ENCODE measurements at places on chromosomes 12 and 14. TPM values are rescaled to one million over a fixed set of nuclear protein-coding genes. Genes with fewer than 3 reads are reported as not detected.

DNA sequence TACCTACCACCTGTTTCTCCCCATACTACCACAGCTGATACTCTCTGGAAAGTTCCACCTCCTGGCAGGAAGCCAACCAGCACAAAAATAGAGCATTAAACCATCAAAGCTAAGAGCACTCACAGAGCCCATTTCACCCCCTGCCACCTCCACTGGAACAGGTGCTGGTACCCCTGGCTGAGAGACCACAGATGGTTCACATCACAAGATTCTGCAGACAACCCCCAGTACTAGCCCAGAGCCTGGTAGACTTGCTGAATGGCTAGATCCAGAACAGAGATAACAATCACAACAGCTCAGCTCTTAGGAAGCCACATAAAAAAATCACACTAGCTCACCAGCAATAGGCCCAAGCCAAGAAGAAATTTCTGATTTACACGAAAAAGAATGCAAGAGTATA, 855.2 kb downstream of the FSCB start:
- no peaks in the 10 kb centered on the region for H3K36me3 ChIP-seq
- DNase-seq: no peak
- H3K4me1 ChIP-seq: peaks cover 16% of the 10 kb centered on the region
- no peak overlapping the region for H3K27ac ChIP-seq
- H3K4me3 ChIP-seq: no peak overlapping the region

The MYO1H gene
- total RNA-seq: not detected

DNA sequence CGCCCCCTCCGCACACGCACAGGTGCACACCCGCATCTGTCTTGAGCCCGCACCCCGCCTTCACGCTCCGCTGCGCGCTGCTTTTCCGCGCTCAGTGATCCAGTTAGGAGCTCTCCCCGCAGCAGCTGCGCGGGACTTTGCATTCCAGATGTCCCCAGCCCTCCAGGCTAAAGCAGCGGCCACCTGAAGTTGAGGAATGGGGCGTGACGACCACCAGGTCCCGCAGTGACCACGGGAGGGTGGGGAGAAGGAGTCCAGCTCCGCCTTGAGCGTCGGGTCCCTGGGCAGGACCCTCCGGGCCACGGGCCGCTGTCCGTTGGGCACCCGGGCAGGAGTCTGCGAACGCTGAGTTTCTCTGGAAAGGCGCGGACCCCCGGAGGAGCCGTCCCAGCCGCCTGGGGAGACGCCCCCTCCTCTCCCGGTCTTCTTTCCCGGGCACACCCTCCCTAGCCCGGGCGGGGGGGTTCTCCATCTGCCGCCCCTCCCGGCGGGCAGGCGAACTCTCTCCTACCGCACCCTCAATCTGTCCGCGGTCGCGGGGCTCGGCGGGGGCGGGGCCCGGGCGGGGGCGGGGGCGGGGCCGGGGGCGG, 334 bp upstream of the TMEM132C start:
- no peak overlapping the region for H3K4me3 ChIP-seq
- H3K27ac ChIP-seq: no peak overlapping the region
- DNase-seq: no peak
- H3K27me3 ChIP-seq: peaks cover 21% of the 10 kb centered on the region

The VWF gene
- 0.22 TPM for total RNA-seq

DNA sequence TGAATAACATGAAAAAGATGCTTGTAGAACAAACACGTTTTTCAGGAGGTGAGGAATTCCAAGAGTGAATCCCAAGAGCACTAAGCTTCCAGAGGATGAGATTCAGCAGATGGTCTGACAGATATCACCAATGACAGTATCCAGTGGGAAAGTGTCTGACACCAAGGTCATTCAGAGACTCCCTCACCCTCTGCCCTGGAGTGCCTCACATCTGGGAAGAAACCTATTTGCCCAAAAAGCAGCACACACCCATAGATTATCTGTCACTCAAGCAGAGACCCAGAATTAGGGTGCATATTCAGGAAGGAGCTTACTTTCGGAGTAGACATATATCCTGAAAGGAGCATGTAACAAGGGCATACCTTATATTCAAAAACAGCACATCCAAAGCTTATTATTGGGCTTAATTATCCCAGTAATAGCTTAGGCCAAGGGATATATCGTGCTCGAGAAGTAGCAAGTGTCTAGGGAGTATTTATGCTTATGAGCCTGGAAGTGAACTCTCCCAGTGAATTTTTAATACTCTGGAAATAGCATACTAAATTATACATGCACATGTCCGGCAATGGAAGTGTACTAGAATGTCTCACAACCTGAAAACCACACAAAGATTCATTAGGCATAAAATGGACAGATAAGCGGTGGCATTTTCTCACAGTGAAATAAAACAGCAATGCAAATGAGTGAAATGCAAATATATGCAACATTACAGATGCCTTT, 998.1 kb upstream of the TMEM132C start:
- H3K27ac ChIP-seq: no peak overlapping the region
- no peaks in the 10 kb centered on the region for H3K36me3 ChIP-seq
- no peaks in the 10 kb centered on the region for H3K27me3 ChIP-seq
- H3K4me3 ChIP-seq: no peak overlapping the region
- no peaks in the 10 kb centered on the region for H3K4me1 ChIP-seq

The EFS gene
- total RNA-seq: not detected

GRCh38 chr12:108320507-108321293, 18.4 kb downstream of the CMKLR1 start:
- H3K27me3 ChIP-seq: peaks cover 2% of the 10 kb centered on the region
- no peak overlapping the region for H3K27ac ChIP-seq
- H3K4me3 ChIP-seq: no peak overlapping the region
- no peak for DNase-seq
- H3K36me3 ChIP-seq: no peaks in the 10 kb centered on the region

GRCh38 chr14:55851301-55851700, 266.9 kb upstream of the PELI2 start:
- no peak for DNase-seq
- no peaks in the 10 kb centered on the region for H3K4me1 ChIP-seq
- no peaks in the 10 kb centered on the region for H3K27me3 ChIP-seq
- H3K4me3 ChIP-seq: no peak overlapping the region

DNA sequence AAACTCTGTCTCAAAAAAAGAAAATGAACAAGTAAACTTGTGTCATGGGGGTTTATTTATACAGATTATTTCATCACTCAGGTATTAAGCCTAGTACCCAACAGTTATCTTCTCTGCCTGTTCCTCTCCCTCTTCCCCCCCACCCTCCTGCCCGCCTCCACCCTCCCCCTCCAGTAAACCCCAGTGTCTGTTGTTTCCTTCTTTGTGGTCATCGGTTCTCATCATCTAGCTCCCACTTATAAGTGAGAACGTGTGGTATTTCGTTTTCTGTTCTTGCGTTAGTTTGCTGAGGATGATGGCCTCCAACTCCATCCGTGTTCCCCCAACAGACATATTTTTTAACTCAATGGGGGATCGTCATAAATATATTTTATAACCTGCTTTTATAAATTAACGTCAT, 12.3 kb downstream of the IL31 start:
- H3K36me3 ChIP-seq: no peaks in the 10 kb centered on the region
- no peak overlapping the region for H3K27ac ChIP-seq
- no peak overlapping the region for H3K4me3 ChIP-seq
- no peak for DNase-seq
- peaks cover 14% of the 10 kb centered on the region for H3K4me1 ChIP-seq
- peaks cover 7% of the 10 kb centered on the region for H3K27me3 ChIP-seq

DNA sequence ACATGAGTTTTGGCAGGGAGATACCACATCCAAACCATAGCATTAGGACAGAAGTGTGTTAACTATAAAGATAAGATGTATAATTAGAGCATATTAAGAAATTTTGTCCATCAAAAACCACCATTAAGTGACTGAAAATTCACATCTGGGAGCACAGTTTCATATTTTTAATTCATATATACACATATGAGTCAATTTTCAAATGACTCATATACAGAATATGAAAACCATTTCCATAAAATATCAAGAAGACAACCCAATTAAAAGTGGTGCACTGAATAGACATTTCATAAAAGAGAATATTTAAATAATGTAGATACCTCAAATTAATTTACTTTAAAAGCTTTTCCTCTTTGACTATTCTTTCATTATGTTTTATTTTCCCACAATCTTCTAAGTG, 25.3 kb downstream of the MUCL1 start:
- no peak overlapping the region for H3K27ac ChIP-seq
- H3K4me1 ChIP-seq: no peaks in the 10 kb centered on the region
- no peak for DNase-seq
- H3K27me3 ChIP-seq: no peaks in the 10 kb centered on the region
- H3K36me3 ChIP-seq: no peaks in the 10 kb centered on the region

The EGLN3 gene
- 0.18 TPM for total RNA-seq

DNA sequence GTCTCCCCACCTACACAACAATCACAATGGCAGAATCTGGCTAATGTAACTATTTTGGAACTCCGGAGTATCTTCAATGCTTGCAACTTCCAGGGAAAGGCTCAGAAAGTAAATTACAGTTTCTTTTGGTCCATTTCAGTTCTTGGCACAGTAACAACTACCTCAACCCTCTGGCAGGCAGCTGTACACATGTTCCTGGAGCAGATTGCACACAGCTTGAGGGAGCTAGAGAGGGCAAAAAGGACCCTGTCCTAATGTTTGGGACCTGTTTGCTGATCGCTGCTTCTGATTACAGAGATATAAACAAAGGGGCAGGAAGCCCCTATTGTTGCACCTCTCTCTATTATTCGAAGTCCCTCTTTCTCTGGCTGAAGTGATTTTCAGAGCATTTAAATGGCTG, 35.2 kb upstream of the SLC38A1 start:
- no peak overlapping the region for H3K27ac ChIP-seq
- H3K27me3 ChIP-seq: no peaks in the 10 kb centered on the region
- H3K4me1 ChIP-seq: no peaks in the 10 kb centered on the region
- DNase-seq: no peak

GRCh38 chr12:130826151-130826801, 12.8 kb downstream of the STX2 start:
- no peak overlapping the region for H3K4me3 ChIP-seq
- peaks cover 3% of the 10 kb centered on the region for H3K36me3 ChIP-seq
- H3K4me1 ChIP-seq: peaks cover 12% of the 10 kb centered on the region
- H3K27me3 ChIP-seq: no peaks in the 10 kb centered on the region

The AQP6 gene
- total RNA-seq: 0.51 TPM

- H3K4me1 ChIP-seq: no peaks in the 10 kb centered on the region
- no peak overlapping the region for H3K4me3 ChIP-seq
- no peaks in the 10 kb centered on the region for H3K27me3 ChIP-seq
Measured at GRCh38 chr12:119649202-119649808, 18.6 kb upstream of the PRKAB1 start.

GRCh38 chr14:68144051-68144681, 324.6 kb downstream of the RAD51B start:
- peaks cover 37% of the 10 kb centered on the region for H3K4me1 ChIP-seq
- DNase-seq: peak; percentile 44
- no peak overlapping the region for H3K4me3 ChIP-seq
- H3K27ac ChIP-seq: no peak overlapping the region
- no peaks in the 10 kb centered on the region for H3K27me3 ChIP-seq

DNA sequence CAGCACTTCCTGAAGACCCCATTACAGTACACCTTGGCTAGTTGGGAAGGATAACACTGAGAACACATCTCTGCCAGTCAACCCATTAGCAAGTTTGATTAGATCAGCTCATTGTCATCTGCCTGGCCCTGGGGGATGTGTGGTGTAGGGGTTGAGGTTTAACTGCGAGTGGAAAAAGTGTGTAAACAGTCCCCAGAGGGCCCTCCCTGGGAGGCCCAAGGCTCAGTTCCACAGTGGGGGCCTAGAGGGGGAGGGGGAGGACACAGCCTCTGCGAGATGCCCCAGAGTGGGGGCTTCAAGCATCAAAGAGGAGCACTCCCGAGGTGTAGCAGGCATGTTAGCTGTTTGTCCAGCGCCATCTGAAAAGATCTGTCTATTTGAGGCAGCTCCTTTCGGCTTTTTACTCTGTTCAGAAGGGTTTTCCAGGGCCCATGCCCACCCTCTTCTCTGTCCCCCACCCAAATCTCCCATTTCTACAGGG, 344 bp downstream of the LPAR5 start:
- H3K4me3 ChIP-seq: peak overlapping the region; percentile 41
- no peak overlapping the region for H3K27ac ChIP-seq
- H3K36me3 ChIP-seq: no peaks in the 10 kb centered on the region
- no peak for DNase-seq

The RFX4 gene
- not detected for total RNA-seq

DNA sequence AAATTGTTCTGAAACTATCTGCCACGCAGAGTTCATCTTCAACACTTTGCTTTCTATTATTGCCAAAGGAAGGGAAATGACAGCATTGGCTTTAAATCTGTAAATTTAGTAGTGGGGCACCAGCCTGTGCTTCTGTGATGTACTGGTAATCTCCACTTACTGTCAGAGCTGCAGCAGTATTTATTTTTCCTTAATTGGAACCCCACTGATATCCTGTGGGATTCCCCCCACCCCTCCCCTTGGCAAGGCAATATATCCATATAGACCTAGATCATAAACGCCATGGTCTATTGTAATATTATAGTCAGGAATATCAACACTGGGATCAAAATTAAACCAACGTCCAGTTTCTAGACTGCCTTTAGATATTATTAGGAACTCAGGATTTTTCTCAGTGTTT, 96.7 kb downstream of the RMST start:
- no peak overlapping the region for H3K27ac ChIP-seq
- no peak for DNase-seq
- H3K4me3 ChIP-seq: no peak overlapping the region
- no peaks in the 10 kb centered on the region for H3K36me3 ChIP-seq
- no peaks in the 10 kb centered on the region for H3K27me3 ChIP-seq

The CISTR gene
- total RNA-seq: not detected

The C12orf42 gene
- total RNA-seq: not detected

The PKP2 gene
- 27.5 TPM for total RNA-seq

GRCh38 chr14:25033358-25033757, 16.6 kb downstream of the STXBP6 start:
- no peaks in the 10 kb centered on the region for H3K36me3 ChIP-seq
- no peak overlapping the region for H3K27ac ChIP-seq
- H3K4me1 ChIP-seq: peaks cover 56% of the 10 kb centered on the region
- H3K4me3 ChIP-seq: no peak overlapping the region
- H3K27me3 ChIP-seq: no peaks in the 10 kb centered on the region
- DNase-seq: no peak

The C12orf56 gene
- not detected for total RNA-seq

DNA sequence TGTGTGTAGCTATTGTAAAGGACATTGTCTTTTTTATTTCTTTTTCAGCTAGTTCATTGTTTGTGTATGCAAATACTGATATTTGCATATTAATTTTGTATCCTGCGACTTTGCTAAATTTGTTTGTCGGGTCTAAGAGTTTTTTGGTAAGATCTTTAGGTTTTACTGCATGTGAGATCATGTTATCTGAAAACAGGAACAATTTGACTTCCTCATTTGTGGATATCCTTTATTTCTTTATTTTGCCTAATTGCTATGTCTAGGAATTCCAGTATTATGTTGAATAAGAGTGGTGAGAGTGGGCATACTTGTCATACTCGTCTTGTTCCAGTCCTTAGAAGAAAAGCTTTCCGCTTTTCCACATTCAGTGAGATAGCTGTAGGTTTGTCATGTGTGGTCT, 28.8 kb downstream of the SIX4 start:
- DNase-seq: no peak
- H3K27ac ChIP-seq: no peak overlapping the region
- no peaks in the 10 kb centered on the region for H3K27me3 ChIP-seq
- no peak overlapping the region for H3K4me3 ChIP-seq
